ENCODE measurements at places on chromosomes 2 and 18. TPM values are rescaled to one million over a fixed set of nuclear protein-coding genes. Genes with fewer than 3 reads are reported as not detected.
A peak's percentile ranks its signal among the peaks of the same experiment; 100 is the strongest.

- DNase-seq = peak; percentile 72
These were observed 36.9 kb upstream of the BMPR2 start for GRCh38 chr2:202339071-202339870.

DNA sequence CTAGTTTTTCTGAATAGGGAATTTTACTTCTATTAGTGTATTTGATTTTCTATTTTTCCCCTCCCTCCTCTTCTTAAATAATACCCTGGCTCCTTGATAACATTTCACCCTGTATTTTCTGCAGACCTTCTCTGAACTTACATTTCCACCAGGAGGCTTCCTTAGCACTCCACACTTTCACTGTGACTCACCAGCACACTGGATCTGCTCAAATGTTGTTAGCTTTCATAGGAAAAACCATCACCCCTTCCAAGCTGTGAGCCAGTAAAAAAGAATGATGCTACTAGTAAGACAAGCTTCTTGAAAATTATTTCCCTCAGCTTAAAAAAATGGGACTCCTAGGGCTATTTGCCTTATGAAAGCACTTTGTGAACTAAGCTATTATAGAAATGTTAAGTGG is 16.1 kb downstream of the SUPT7L start:
- no peak for DNase-seq

DNA sequence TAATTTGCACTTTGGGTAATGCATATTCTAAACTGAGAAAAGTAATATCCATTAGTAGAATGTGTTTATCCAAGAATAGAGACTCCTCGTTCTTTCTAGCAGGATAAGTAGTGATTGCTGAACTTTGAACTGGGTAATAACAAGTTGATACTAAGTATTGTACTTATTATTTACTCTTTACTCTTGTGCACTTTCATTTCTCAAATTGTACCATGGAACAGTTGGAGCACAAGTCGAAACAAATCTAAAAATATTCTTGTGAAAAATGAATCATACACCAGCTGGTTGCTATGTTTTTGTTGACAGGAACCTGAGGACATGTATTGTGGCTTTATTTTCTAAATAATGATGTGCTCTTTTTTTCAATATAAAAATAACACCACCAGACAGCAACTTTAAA is 111.9 kb downstream of the RGPD3 start:
- DNase-seq = peak; percentile 4

DNA sequence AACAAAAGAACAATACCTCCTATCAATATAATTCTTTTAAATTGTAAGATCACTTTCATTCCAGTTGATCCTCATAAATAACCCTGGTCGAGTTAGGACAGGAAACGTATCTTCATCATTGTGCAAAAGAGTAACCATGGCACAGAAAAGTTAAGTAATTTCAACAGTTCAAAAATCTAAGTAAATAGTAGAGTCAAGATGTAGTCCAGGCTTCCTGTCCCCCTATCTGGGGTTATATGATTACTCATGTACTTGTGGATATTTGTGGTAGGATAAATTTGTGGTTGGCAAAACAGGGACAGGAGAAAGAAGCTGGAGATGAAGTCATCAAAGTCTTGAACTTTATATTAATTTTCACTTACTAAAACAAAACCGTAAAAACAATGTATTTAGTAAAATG is 772.6 kb downstream of the TSN start:
- DNase-seq = no peak

DNA sequence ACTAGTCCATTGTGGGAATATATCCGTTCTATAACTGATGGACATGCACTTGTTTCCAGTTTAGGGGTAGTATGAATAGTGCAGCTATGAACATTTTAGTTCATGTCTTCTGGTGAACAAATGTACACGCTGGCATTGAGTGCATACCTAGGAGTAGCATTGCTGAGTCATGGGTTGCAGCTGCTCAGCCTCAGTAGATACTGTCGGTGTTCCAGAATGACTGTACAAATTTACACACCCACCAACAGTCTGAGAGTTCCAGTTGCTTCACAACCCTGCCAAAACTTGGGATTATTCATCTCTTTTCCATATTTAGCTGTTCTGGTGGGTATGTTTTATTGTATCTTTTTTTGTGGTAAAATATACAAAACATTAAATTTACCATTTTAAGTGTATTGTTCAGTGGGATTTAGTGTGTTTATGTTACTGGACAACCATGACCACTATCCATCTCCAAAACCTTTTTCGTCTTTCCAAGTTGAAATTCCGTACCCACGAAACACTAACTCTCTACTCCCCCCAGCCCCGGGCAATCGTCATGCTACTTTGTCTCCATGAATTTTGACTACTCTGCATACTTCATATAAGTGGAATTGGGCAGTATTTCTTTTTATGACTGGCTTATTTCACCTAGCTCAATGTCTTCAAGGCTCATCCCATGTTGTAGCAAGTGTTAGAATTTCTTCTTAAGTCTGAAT is 281.0 kb downstream of the PRKCE start:
- no peak for DNase-seq

DNA sequence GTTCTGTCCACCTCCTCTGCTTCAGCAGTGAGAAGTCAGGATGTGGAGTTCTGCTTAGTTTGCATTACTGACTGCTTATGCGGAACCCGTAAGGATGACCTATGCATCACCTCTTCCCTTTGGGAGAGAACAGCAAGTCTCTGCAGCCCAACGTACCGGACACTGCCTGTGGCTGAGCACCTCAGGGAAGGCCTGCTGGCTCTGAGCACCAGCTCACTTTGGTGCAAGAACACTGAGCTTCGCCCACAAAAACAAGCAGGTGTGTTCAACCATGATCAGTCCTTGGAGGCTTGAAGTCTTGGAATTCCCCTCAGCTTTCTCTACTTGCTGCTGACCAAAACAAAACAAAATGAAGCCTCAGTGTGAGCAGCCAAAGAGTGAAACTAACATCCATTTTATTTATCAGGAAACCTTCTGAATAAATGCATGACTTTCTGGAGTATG is 52.7 kb upstream of the NCK2 start:
- no peak for DNase-seq

GRCh38 chr18:76392349-76392748 is 102.7 kb downstream of the ZNF516 start:
- DNase-seq = no peak

DNA sequence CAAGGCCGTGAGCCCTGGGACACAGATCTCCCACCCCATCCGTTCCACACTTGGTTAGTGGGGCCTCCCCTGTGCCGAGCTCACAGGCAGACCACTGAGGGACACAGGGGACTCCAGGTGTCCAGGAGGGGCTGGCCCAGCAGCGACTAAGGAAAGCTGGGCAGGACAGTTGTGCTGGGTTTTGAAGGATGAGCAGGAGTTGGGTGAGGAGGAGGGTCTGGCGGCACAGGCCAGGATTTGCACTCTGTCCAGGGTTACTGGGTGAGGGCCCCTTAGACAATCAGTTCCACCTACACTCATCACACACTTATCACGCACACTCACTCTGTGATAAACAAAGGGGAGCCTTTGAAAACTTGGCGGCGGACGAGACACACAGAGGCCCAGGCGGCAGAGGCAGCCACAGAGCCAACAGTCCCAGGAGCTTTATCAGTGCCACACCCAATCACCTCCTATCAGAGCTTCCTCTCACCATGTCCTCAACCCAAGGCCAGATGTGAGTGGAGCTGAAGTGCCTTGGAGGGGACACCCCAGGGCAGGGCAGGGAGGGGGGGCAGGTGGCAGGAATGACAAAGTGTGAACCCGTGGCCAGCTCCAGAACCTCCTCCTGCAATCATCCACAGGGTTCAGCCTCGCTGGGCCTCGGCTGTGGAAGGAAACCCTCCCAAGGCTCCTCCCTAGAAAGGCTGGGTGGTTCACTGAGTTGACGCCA is 26.6 kb downstream of the BIN1 start:
- no peak for DNase-seq

DNA sequence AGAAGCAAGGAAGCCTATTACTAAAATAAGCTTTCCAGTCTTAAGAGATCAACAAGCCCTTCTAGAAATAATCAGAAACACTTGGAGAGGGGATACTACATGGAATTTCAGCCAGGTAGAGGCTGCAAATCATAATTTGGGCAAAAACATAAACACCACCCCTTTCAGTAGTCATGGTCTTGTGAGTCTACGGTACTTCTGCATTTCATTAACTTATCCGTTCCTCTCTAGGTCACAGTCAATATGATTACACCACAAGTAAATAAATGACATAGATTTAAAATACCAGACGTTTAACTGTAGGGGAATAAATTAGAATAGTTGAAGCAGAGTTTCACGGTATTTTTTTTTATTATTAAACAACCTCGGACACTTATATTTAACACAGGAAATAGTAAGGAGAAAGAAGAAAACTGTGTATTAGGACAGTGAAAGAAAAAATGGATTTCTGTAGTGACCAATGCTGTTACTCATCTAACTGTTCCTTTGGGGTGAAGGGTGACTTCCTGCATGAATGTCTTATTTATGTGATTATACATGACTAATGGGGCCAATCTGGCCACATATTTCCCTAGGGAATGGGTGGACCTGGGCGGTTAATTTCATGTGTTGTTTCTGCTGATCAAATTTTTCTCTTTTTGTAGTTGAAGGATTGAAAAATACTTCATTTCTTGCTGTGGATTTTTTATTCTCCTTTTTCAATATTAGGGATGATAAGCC is 456.6 kb upstream of the UBE2E3 start:
- peak; percentile 54 for DNase-seq

DNA sequence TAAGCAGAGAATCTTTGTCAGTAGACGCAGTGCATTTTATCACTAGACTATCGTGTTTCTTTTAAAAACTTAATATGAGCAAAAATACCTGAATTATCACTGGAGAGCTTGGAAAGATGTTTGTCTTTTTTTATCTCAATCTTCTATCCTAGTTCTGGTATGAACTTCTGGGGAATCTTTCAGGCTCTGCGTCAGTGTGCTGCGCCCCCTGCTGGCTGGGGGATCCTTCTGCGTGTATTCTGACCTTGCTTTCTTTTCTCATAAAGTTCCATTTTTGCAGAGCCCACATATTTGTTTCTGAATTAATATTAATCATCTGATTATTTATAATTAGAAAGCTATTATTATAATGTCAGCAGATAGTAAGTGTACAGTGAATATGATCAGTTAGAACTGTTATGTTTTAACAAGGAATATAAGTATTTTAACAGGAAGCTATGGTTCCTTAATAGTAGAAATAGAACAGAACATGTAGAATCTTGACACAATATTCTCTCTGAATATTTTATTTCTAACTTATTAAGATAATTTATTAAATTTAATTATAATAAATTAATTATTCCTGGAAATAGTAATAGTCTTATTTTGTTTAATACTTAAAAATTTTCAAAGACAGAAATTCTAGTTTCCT is 945.0 kb upstream of the CRIM1 start:
- peak; percentile 9 for DNase-seq

GRCh38 chr18:50111398-50111797 is 83.5 kb downstream of the MYO5B start:
- DNase-seq = no peak

- no peak for DNase-seq
These were observed 571.0 kb upstream of the SALL3 start for GRCh38 chr18:78408623-78409022.

DNA sequence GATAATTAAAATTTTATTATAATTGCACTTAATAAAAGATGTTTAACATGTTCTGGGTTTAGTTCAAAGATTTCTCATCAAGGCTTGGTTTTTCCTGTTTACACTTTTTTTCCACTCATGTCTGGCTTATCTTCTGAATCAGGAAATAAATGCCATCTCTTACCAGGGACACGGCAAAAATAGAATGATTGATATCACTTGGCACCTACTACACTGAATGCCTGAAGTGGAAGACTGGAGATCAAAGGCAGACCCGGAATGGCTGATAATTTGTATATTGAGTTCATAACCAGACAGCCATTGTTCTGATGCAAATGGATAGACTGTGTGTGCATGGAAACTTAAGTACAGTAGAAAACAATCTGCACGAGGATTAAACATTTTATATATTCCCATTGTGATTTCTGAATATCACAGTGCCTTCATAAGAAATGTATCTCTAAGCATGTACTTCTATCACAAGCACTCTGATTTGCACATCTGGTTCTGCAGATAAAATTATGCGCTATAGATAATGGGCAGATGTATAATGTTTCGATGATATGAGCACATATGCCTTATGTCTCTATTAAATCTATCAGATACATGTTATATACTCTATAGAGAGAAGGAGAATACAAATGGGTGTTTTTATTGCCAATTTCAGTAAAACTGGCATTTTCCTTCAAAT is 304.8 kb downstream of the RND3 start:
- no peak for DNase-seq

Gene CD8B
- not detected for total RNA-seq

Gene MYO3B
- total RNA-seq = 2.6 TPM

Gene TEX44
- total RNA-seq = not detected

All from foreskin keratinocyte (primary cell).